Aorta (tissue), 5 donors: ENCODE measurements at places on chromosomes 4 and X. TPM values are rescaled to one million over a fixed set of nuclear protein-coding genes. Genes with fewer than 3 reads are reported as not detected.
A peak's percentile ranks its signal among the peaks of the same experiment; 100 is the strongest.

NLGN4X gene
- total RNA-seq: 2.1 TPM

RAPGEF2 gene
- 51.3 TPM for total RNA-seq

GAGE2A gene
- total RNA-seq: not detected

NAP1L2 gene
- 7.2 TPM for total RNA-seq

USP38 gene
- total RNA-seq: 17.1 TPM

DCHS2 gene
- 0.06 TPM for total RNA-seq

- H3K4me3 ChIP-seq: no peak overlapping the region
- H3K27ac ChIP-seq: no peak overlapping the region
- H3K27me3 ChIP-seq: no peaks in the 10 kb centered on the region
- no peaks in the 10 kb centered on the region for H3K4me1 ChIP-seq
- H3K36me3 ChIP-seq: no peaks in the 10 kb centered on the region
Measured at GRCh38 chr4:182325397-182325796, 82.2 kb downstream of the TENM3 start.

DNA sequence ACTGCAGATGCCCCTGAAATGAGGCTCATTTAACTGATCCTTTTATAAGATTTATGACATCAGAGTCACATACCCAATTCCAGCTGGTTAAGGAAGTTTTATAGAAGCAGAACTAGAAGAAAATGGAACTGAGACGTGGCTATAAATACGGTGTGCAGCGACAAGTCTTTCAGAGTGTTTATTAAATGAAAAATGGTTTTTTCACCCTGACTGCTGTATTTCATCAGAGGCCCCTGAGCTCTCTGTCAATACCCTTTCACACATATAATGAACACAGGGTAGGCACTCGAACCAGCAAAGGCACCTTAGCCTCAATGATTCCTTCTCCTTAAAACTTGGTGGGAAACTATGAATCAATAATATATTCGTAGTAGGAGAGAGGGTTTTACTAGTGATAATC, 380.8 kb upstream of the ANXA10 start:
- H3K27ac ChIP-seq: no peak overlapping the region
- H3K4me1 ChIP-seq: no peaks in the 10 kb centered on the region
- no peaks in the 10 kb centered on the region for H3K27me3 ChIP-seq
- no peak for DNase-seq

DNA sequence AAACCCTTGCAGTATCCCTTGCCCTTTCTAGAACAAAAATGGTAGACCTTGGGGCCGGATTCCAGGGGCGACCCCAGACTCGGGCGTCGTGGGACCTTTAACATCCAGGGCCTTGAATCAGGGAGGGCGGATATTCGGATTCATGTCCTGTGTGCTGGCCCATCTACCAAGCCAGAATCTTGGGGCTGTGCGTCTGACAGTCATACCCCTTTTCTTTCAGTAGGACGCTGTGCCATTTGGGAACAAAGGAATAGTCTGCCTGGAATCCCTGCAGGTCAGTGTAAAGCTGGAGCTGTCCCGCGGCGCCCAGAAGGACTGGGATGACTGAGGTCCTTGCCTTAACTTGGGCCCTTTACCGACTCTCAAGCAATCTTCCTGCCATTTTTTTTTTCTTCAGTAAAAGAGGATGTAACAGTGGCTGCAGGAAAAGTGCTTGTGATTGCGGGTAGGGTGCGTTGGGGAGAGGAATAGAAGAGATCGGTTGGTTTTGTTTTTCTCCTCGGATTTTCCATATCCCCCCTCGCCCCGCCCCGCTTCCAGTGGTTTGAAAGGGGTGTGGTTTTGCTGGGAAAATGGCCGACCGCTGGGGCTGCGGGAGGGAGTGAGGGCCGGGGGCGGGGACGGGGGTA, 518 bp downstream of the ARMCX1 start:
- H3K27ac ChIP-seq: peak overlapping the region; percentile 58
- H3K4me3 ChIP-seq: peak overlapping the region; percentile 45
- H3K4me1 ChIP-seq: no peaks in the 10 kb centered on the region
- DNase-seq: peak; percentile 71
- H3K27me3 ChIP-seq: no peaks in the 10 kb centered on the region

GRCh38 chr4:24260133-24260715, 324.1 kb downstream of the DHX15 start:
- H3K36me3 ChIP-seq: no peaks in the 10 kb centered on the region
- H3K4me3 ChIP-seq: no peak overlapping the region
- no peaks in the 10 kb centered on the region for H3K27me3 ChIP-seq
- H3K4me1 ChIP-seq: no peaks in the 10 kb centered on the region

DNA sequence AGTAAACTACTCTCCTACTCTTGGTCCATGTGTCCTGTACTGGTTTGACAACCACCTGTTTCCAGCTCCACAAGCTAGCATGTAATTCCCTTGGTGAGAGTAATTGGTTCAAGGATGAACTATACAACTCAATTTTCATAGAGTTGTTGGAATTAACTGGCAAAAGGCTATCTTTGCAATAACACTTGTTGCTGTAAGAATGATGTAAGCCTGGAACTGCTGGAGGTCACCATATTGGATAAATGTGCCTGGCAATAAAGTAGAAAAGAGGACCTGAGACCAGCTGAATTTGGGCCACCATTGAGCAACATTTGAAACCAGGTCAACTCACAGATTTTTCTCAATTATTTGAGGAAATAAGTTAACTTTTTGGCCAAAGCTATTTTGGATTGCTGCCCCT, 175.5 kb downstream of the CAMK2D start:
- peaks cover 2% of the 10 kb centered on the region for H3K4me1 ChIP-seq
- no peak overlapping the region for H3K4me3 ChIP-seq
- H3K27ac ChIP-seq: no peak overlapping the region
- no peak for DNase-seq

- H3K27ac ChIP-seq: no peak overlapping the region
- no peak overlapping the region for H3K4me3 ChIP-seq
- H3K36me3 ChIP-seq: no peaks in the 10 kb centered on the region
- DNase-seq: no peak
Measured at GRCh38 chr4:29372971-29373370, 1347.2 kb upstream of the PCDH7 start.

GRCh38 chrX:129958083-129958465, 24.4 kb upstream of the BCORL1 start:
- no peaks in the 10 kb centered on the region for H3K4me1 ChIP-seq
- H3K27ac ChIP-seq: no peak overlapping the region
- H3K27me3 ChIP-seq: no peaks in the 10 kb centered on the region
- no peak for DNase-seq
- H3K36me3 ChIP-seq: no peaks in the 10 kb centered on the region

GRCh38 chr4:119489305-119489704, 139.3 kb downstream of the PDE5A start:
- H3K36me3 ChIP-seq: no peaks in the 10 kb centered on the region
- no peaks in the 10 kb centered on the region for H3K4me1 ChIP-seq
- H3K27ac ChIP-seq: no peak overlapping the region

DNA sequence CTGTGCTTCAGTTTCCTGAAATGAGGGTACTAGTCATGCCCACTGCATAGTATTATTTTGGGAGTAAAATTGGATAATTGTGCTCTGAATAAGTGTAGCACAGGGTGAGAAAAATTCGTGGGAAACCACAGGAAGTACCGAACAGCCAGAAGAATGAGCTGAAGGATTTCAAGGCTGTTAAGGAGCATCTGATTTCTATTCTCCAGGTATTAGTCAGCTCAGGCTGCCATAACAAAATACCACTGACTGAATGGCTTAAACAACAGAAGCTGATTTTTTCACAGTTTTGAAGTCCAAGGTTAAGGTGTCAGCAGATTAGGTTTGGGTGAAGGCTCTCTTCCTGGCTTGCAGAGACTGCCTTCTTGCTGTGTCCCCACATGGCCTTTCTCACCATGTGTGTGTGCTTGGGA, 41.9 kb downstream of the WWC2 start:
- no peak overlapping the region for H3K27ac ChIP-seq
- no peak for DNase-seq
- no peaks in the 10 kb centered on the region for H3K27me3 ChIP-seq
- peaks cover 3% of the 10 kb centered on the region for H3K4me1 ChIP-seq

GRCh38 chr4:132992686-132993085, 156.4 kb upstream of the PCDH10 start:
- no peaks in the 10 kb centered on the region for H3K36me3 ChIP-seq
- no peaks in the 10 kb centered on the region for H3K27me3 ChIP-seq
- H3K4me3 ChIP-seq: no peak overlapping the region

- no peaks in the 10 kb centered on the region for H3K27me3 ChIP-seq
- no peaks in the 10 kb centered on the region for H3K4me1 ChIP-seq
- peak; percentile 54 for DNase-seq
- peak overlapping the region; percentile 61 for H3K4me3 ChIP-seq
- no peaks in the 10 kb centered on the region for H3K36me3 ChIP-seq
Measured at GRCh38 chrX:96685210-96686099, 813 bp downstream of the DIAPH2 start.

DNA sequence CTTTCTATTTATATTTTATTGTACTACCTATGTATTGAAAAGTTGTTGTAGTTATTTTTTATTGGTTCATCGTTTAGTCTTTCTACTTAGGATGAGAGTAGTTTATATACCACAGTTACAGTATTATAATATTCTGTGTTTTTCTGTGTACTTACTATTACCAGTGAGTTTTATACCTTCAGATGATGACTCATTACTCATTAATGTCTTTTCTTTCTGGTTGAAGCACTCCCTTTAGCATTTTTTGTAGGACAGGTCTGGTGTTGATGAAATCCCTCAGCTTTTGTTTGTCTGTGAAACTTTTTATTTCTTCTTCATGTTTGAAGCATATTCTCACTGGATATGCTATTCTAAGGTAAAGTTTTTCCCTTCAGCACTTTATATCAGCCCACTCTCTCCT, 7.7 kb downstream of the LUZP4 start:
- H3K4me1 ChIP-seq: no peaks in the 10 kb centered on the region
- no peak overlapping the region for H3K4me3 ChIP-seq
- H3K27me3 ChIP-seq: no peaks in the 10 kb centered on the region
- H3K27ac ChIP-seq: no peak overlapping the region
- H3K36me3 ChIP-seq: no peaks in the 10 kb centered on the region

GRCh38 chr4:189035654-189036053, 896.4 kb downstream of the TRIML1 start:
- no peak for DNase-seq
- no peaks in the 10 kb centered on the region for H3K4me1 ChIP-seq
- no peaks in the 10 kb centered on the region for H3K27me3 ChIP-seq
- H3K36me3 ChIP-seq: no peaks in the 10 kb centered on the region

- H3K4me1 ChIP-seq: no peaks in the 10 kb centered on the region
- no peaks in the 10 kb centered on the region for H3K27me3 ChIP-seq
- no peak overlapping the region for H3K4me3 ChIP-seq
- DNase-seq: no peak
- no peak overlapping the region for H3K27ac ChIP-seq
Measured at GRCh38 chr4:174592256-174592984, 70.1 kb upstream of the HPGD start.

GRCh38 chrX:123600181-123600580, 132.7 kb downstream of the THOC2 start:
- H3K36me3 ChIP-seq: no peaks in the 10 kb centered on the region
- peaks cover 2% of the 10 kb centered on the region for H3K4me1 ChIP-seq
- no peak overlapping the region for H3K4me3 ChIP-seq
- H3K27me3 ChIP-seq: no peaks in the 10 kb centered on the region
- DNase-seq: no peak
- no peak overlapping the region for H3K27ac ChIP-seq

GRCh38 chrX:152958524-152959465, 35.1 kb downstream of the PNMA5 start:
- H3K36me3 ChIP-seq: no peaks in the 10 kb centered on the region
- peak; percentile 93 for DNase-seq
- H3K4me3 ChIP-seq: no peak overlapping the region
- no peak overlapping the region for H3K27ac ChIP-seq
- H3K27me3 ChIP-seq: no peaks in the 10 kb centered on the region

DNA sequence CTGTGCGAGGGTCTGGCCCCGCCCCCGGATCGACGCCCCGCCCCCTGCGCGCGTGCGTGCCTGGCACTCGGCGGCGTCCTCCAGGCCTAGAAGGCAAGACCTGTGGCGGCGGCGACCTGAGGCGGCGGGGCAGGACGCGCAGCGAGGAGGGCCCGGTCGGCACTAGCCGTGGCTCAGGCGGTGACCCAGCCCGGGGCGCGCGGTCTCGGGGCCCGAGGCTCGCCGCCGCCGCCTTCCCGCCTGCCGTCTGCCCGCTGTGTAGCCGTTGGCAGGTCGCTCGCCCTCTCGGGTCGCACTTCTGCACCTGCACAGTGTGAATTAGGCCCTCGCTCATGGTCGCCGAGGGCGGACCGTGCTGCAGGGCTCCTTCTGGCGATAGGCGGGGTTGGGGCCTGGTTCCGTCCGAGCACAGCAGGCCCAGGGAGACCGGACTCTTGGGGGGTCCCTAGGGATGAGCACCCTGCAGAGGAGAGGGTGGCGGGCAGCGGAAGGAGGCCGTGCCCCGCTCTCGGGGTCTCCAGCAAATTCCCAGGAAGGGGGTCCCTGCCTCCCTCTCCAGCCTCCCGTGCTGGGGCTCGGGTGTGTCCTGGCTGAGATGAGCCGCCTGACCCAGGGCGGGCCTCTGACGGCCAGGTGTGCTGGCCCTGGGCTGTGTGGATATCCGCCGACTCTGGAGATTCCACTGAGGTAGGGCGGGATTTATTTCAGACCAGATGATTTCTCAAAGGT, 557 bp upstream of the FAM53A start:
- peak; percentile 62 for DNase-seq
- H3K27me3 ChIP-seq: no peaks in the 10 kb centered on the region
- H3K27ac ChIP-seq: no peak overlapping the region
- no peaks in the 10 kb centered on the region for H3K36me3 ChIP-seq

- no peak overlapping the region for H3K4me3 ChIP-seq
- H3K36me3 ChIP-seq: no peaks in the 10 kb centered on the region
- no peak for DNase-seq
- H3K27me3 ChIP-seq: no peaks in the 10 kb centered on the region
- H3K27ac ChIP-seq: no peak overlapping the region
Measured at GRCh38 chrX:39953879-39954278, 143.9 kb downstream of the BCOR start.

- no peaks in the 10 kb centered on the region for H3K36me3 ChIP-seq
- DNase-seq: peak; percentile 77
- no peaks in the 10 kb centered on the region for H3K4me1 ChIP-seq
Measured at GRCh38 chr4:2930758-2931511, 32.3 kb downstream of the NOP14 start.

DNA sequence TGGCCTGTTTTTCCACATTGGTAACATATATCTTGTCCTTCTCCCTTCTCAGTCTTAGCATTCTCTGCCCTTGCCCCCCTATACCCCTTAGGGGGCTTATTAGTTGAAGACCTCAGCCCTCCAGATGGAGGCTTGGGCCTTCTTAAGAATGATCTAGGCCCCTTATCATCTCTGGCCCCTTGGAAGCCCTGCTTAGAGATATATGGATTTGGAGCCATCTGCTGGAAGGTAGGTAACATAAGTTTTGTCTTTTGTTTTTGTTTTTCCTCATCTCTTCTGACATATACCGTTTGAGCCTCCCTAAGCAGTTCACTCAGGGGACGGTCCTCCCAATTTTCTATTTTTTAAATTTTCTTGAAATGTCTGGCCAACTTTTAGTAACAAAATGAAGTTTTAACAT, 48.3 kb upstream of the NAP1L2 start:
- H3K4me3 ChIP-seq: no peak overlapping the region
- no peaks in the 10 kb centered on the region for H3K4me1 ChIP-seq
- DNase-seq: no peak
- no peaks in the 10 kb centered on the region for H3K27me3 ChIP-seq
- no peak overlapping the region for H3K27ac ChIP-seq
